ENCODE measurements at places on chromosomes 13 and 19.

DNA sequence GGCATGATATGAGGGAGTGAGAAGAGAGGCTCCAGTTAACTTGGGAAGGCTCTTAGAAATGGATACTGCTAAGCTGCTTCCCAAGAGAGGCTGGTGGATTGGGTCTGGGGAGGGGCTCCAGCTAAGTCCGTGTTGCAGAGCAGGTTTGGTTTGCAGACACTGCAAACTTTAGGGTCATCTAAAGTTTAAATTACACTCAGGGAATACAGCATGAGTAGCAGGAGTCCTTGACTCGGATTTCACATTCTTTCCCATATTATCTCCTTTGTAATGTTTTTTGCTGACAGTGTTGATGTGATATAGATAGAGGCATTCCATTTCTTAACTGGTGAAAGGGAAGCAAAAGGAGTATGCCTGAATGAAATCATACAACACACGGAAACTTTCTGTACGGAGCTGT is 31.9 kb downstream of the SGCG start:
- no peak for DNase-seq

DNA sequence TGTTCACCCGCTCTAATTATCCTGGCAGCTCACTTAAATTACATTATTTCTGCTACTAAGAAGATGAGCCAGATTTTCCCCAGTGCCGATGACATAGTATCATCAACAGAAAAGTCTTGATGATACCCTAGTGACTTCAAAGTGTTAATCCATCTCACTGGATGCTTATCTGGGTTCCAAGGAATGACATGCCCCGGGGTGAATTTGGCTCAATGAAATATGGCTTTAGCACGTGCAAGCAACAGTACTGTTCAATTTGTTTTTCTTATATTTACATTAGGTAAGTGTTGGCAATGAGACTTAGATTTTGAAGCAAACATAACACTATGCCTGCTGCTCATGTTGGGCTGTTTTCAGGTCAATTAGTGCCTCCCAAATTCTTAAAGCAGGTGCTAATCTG is 548.2 kb upstream of the SLITRK1 start:
- DNase-seq, result no peak

- DNase-seq, result no peak
Measured at GRCh38 chr13:75468098-75468497, 13.9 kb downstream of the TBC1D4 start.

- no peak for DNase-seq
Measured at GRCh38 chr19:33879818-33880575, 83.3 kb downstream of the KCTD15 start.

DNA sequence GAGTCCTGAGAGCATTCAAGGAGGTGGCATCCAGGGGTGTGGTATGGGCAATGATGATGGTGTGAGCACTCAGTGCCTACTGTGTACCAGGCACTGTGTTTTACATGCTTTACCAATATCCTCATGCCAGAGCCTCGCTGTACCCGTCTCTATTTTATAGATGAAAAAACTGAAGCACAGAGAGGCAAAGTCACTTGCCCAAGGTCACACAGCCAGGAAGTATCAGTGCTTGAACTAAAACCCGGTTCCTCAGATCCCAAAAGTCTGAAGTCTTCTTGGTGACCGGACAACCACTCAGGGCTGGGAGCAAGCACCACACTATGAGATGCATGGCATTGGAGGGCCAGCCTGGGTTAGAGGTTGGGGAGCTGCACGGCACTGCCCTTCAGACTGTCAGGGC is 84.1 kb downstream of the CHST8 start:
- DNase-seq, result no peak

DNA sequence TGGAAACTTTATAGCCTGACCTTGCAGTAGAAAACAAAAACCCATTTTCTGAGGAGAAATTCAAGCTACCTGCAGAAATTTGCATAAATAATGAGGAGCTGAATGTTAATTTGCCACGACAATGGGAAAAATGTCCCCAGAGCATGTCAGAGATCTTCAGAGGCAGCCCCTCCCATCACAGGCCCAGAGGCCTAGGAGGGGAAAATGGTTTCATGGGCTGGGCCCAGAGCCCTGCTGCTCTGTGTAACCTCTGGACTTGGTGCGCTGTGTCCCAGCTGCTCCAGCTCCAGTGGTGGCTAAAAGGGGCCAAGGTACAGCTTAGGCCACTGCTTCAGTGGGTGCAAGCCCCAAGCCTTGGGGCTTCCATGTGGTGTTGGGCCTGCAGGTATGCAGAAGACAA is 257.9 kb downstream of the NHLRC3 start:
- DNase-seq, result no peak

- no peak for DNase-seq
Measured at GRCh38 chr19:4371247-4372164, 28.1 kb downstream of the MPND start.

GRCh38 chr13:43445668-43446067 is 341.1 kb downstream of the ENOX1 start:
- no peak for DNase-seq

- DNase-seq, result no peak
Measured at GRCh38 chr19:58128041-58128685, 22.4 kb downstream of the ZNF329 start.

DNA sequence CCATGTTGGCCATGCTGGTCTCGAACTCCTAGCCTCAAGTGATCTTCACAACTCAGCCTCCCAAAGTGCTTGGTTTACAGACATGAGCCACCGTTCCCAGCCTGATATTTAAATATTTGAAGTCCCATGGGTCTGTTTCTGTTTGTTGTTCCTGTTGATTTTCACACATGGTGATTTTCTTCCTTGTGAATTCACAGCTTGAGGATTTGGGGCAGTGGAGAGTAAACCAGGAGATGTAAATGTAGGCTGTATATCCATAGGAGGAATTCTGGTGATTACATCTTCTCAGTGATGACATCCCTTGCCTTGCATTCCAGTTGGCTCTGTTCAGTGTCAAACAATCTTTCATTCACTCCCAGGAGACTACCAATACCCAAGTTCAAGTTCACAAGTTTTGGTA is 471.9 kb downstream of the KCTD12 start:
- no peak for DNase-seq

DNA sequence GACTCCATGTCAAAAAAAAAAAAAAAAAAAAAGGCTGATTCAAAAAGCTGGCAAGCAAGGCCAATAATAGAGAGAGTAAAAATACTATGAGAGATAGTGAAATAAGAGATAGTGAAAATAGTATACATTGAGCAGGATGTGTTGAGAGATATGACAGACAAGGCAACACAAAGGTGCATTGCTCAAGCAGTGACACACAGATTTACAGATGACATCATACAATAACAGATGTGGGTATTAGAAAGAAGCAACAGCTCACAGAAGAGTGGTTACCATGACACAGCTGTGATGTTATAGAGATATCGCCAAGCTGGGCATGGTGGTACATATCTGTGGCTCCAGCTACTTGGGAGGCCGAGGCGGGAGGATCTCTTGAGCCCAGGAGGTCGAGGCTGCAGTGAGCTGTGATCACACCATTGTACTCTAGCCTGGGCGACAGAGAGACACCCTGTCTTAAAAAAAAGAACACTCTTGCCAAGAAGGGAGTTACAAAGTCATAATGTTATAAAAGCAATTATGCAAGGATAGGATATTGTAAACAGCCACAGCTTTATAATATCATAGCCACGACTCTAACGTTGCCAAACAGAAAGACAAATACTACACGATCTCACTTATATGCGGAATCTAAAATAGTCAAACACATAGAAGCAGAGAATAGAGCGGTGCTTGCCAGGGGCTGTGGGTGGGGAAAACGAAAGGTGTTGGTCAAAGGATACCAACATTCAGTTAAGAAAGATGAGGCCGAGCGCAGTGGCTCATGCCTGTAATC is 10.3 kb downstream of the TNFSF9 start:
- no peak for DNase-seq

DNA sequence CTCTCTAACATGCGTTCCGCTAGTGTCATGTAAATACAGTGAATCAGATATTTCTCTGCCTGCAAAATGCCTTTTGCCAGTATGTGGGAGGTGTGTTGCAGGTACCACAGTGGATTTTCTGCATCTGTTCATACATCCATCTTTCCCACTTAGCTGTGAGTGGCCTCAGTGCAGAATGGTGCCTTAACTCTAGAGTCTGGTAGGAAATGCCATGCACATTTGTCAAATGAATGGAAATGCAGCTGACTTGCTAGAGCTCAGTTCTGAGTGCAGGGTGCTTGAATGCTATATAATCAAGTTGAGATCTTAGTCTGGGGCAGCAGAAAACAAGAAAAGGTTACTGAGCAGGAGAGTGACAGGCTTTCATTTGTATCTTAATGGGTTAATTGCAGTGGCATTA is 68.2 kb downstream of the LRCH1 start:
- no peak for DNase-seq

DNA sequence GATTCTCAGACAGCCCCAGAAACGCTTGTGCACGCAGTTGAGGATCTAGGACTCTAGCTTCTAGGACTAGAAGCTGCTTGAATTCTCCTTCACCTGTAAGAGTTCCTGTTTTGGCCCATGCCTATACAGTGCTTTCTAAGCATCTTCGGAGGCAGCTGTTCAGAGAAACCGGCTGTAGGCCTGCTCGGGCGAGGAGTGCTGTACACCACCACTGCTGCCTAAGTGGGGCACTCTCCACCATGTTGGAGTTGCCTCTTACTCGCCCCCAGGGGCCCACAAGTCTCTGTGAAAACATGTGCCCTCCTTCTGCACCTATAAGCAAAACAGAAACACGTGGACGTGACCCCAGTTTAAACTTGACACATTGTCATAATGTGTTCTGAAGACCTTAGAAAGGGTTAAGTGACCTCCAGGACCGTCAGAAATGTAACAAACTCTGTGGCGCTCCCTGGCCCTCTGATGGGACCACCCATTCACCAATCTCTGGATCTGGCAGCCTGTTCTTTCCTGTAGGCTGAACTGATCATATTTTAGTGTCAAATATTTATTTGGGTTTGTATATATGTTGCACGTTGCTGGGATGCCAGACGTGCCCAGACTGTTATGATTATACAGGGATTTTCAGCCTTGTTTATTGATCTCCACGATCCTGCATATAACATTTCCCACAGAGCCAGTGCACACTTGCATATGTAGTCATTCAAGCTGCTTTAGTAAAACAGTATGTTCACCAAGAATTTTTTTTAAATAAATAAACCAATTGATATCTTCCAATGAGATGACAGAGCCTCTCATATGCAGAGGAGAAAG is 60.8 kb downstream of the C13orf42 start:
- DNase-seq, result no peak

DNA sequence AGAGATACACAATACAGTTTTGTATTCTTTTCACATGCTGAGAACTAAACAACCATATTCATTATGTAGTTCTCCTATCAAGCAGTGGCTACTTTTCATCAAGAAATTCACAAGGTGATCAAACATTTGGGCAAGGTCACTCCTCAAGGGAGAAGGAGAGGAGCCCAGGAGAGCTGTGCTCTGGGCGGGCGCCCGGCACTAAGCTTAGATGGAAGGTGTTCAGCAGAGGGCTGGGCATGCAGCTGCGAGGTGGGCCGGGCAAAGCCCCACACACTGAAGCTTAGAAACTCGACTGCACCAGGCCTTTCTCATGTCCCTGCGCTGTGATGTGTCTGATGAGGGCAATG is 30.4 kb upstream of the SPACA7 start:
- DNase-seq, result no peak

DNA sequence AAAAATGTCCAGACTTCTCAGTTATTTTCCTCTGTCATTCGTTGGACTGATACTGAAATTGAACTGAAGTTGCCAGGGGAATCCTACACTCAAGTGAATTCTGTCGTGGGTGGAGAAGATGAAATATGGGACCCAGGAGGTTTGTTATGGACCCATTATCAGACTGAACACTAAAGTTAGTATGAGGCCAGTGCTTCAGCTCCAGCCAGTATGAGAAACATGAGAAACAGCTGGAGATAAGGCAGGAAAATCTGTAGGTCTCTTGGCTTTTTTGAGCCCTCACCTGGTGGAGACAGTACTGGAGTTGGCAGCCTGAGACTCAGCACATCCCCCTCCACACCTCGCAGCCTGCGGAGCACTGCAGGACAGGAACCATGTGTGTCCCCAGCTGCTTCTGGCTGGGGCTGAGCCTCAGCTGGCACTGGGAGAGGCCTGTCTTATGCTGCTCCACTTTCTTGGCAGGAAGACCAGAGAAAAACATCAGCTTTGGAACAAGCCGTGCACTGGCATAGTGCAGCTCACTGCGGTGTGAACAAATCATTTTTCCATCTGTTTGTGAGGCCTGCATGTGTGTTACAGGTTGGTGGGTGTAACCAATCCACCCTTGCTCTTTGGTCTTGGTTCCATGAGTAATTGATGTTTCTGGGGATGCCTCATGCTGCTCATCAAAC is 641.0 kb downstream of the FGF9 start:
- no peak for DNase-seq

- no peak for DNase-seq
Measured at GRCh38 chr13:99380921-99381645, 73.9 kb upstream of the GPR183 start.

DNA sequence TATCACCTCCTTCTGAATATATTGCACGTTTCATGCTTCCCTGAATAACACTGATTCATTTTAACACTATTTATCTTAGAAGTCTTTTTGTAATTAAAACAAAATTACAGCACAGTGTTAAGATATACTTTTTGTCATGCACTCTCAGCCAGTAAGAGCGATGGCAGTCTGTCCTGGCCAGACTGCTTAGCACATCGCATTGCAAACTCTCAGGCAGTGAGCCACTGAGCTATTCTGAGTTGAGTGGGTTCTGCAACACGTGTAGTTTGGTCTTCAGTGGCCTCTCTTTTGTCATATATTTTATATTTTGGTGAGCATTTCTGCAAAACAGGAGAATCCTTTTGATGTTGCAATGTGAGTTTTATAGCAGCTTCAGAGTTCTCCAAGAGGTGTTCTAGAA is 332.1 kb downstream of the HS6ST3 start:
- no peak for DNase-seq

DNA sequence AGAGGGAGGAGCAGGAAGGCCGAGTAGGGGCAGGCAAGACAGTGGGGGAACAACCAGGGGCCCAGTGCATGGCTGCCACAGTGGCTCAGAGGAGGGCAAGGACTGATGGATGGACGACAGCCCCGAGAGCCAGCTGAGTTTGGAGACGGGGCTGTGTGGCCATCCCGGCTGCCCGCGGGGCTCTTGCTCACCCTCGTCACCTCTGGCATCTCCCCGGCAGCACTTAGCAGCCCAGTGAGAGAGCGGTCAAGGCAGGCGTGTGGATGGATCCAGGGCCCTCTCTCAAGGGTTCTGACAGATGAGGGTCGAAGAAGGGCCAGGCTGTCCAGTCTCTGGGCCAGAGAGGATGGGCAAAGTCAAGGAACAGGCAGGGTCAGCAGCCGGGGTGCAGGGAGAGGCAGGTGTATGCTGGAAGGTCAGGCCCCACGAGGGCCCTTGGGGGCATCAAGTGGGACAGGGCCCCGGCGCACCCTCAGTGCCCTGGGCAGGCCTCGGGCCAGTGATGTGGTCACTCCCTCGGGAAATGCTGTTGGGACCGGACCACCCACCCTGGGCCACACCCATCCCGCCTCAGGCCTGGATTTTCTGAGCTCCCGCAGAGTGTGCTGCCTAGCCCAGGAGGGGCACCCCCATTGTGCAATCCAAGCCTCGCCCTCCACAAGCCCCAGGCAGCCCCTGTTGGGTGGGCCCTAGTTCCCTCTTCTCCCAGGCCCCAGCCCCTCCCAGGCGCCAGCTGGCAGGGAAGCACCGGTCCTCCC is 56.4 kb upstream of the TPM4 start:
- DNase-seq, result no peak
